ENCODE measurements at places on chromosomes 2 and 18. TPM values are rescaled to one million over a fixed set of nuclear protein-coding genes. Genes with fewer than 3 reads are reported as not detected.

Gene CHRNA1
- total RNA-seq = 48.0 TPM

Gene RGPD3
- total RNA-seq = 0.52 TPM

Gene CHST9
- 0.52 TPM for total RNA-seq

Gene GPR35
- 1.0 TPM for total RNA-seq

Gene SH3YL1
- total RNA-seq = 25.1 TPM

Gene TNFRSF11A
- 8.9 TPM for total RNA-seq

Gene MSTN
- 18.8 TPM for total RNA-seq

Gene STAT4
- total RNA-seq = 2.6 TPM

Gene ZNF385B
- total RNA-seq = 1.0 TPM

Gene SGO2
- total RNA-seq = 1.0 TPM
